ENCODE measurements at places on chromosomes 4 and X.
A peak's percentile ranks its signal among the peaks of the same experiment; 100 is the strongest.

DNA sequence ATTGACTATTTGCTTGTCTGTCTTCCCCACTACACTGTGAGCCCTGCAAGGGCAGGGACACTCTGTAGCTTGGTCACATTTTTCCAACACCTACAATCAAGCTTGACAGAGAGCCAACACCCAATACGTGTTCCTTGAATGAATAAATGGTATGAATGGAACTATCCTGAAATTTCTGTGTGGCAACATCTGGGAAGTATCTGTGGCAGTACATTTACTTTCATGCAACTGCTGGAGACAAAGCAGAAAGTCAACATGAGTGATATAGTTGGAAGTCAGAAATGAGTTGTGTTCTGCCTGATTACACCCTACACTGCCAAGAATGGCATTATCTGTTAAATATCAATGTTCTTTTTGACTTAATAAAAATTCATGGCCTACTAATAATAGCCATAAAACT is 343.5 kb upstream of the F9 start:
- DNase-seq, result no peak

DNA sequence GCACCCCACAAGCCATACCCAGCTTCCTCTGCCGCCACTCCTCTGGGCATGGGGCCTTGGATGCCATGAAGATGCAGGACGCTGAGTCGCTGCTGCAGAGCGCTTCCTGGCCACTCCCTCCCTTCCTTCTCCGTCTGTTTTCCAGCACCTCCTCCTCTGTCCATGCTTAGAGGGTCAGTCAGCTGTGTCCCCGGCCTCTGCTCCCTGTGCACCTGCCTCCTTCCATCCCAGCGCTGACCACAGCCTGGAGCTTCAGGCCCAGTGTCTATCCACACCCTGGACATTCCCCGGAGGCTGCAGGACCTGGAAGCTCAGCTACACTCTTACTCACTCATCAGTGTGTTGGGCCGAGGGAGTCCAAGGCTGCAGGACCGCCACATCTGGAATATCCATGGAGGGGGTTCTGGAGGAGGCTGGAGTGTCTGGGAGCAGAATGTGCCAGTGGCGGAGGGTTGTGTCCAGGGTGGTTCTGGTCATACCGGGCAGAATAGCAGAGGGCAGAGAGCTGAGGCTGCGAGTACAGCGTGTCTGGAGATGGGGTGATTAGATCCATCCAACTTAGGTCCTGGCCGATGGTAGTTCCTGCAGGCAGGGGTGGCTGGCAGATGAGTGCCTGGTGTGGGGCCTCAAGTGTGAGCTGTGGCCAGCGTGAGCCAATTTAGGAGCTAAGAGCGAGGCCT is 58.6 kb upstream of the ADRA2C start:
- no peak for DNase-seq

- no peak for DNase-seq
Observed at GRCh38 chr4:40586034-40586433, 43.6 kb downstream of the RBM47 start.

DNA sequence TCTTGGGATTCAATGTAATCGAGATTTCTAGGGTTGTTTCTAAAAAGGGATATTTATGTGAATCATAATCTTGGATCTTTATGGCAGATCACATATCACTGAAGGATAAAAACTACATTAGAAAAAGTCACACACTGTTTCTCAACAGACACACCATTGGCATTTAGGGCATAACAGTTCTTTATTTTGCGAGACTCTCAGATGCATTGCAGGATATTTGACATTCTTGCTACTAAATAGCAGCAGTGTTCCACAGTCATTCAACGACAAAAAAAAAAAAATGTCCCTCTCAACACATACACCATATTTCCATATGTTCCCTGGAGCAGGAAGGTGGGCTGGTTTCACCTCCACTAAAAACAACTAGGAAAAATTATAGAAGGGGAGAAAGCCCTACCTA is 243.4 kb upstream of the PCDH18 start:
- no peak for DNase-seq

GRCh38 chr4:73718375-73719373 is 21.7 kb upstream of the CXCL8 start:
- DNase-seq, result no peak

- DNase-seq, result no peak
Observed at GRCh38 chr4:56197387-56197786, 189.9 kb downstream of the AASDH start.

DNA sequence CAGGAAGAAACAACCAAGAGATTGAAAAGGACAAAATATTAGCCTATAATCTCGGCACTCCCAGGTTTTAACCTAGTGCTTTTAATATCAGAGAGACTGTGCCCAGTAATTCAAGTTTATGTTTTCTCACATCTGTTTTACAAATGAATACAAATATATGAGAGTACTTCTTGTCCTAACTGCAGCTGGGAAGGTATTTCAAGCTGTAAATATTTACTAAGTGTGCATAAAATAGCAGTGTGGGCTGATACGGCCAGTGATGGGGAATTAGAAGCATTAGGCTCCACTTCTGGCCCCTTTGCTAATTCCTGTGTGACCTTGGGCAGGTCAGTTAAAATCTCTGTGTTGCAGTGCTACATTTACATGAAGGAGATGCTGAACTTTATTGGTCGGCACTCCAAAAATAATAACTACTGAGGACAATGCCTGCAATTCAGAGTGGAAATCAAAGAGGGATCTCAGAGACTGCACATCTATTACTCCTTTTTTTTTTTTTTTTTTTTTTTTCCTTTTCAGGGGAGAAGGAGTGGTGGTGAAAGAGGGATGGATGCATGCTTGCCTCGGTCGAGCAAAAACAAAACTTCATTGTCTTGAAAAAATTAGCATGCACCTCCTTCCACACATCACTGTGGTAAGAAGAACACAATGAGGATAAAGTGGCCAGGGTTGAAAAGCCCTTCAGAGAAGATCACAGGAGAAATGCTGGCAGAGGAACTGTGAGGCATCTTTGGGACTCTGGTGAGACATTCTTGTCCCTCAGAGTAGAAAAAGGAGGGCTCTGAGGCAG is 44.6 kb upstream of the LNX1 start:
- DNase-seq, result no peak

GRCh38 chr4:136934601-136935000 is 597.7 kb downstream of the PCDH18 start:
- DNase-seq, result no peak

- DNase-seq, result no peak
Observed at GRCh38 chrX:13109817-13110216, 65.4 kb upstream of the FAM9C start.

DNA sequence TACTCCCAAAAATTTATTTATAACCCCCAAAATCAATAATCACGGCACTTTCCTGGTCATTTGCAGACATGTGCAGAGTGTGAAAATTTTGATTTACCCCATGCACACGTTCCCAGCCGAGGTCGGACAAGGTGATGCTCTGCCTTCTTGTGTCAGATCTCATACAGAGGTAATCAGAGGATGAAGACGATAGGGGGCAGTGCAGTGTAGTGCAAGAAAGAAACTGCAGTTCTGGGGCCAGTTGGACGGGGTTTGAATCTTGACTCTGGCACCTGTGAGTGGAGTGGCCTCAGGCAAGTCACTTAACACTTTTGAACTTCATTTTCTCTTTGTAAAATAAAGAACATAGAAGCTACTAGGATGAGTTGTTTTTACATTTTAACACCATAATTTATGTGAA is 88.4 kb downstream of the FRMPD3 start:
- DNase-seq, result peak; percentile 21

DNA sequence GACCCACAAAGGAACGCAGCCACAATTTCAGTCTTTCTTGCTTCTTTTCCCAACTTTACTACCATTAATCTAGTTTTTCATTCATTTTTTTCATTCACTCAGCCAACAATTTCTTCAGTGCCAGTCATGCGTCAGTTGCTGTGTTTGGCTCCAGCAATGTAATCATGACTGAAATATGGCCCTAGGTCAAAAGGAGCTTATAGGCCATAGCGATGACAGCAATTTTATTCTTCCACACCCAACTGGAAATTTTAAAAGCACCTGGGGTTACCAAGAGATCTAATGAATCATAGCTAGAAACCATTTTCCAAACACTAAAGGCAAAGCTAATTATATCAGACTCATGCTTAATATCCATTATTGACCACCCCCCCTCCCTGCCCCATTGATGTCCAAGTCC is 29.8 kb upstream of the C1QTNF7 start:
- no peak for DNase-seq

DNA sequence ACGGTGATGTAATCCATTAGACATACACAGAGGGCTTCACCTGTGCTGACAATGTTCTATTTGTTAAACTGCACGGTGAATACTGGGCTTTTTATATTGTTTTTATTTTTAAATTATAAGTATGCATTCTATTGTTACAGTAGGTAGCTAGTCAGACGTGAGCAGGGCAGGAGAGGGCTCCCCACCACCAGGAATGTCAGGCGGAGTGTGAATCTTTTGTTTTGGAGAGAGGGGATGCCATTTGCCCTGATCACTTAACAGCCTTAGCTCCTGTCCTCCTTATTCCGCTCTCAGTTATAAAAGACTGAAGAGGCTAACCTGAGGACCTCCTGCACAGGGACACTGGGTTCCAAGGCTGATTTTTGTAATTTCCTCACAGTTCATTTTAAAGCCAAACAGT is 151.6 kb upstream of the TAPT1 start:
- no peak for DNase-seq

- DNase-seq, result no peak
Observed at GRCh38 chr4:126592088-126592487, 1040.7 kb upstream of the INTU start.

DNA sequence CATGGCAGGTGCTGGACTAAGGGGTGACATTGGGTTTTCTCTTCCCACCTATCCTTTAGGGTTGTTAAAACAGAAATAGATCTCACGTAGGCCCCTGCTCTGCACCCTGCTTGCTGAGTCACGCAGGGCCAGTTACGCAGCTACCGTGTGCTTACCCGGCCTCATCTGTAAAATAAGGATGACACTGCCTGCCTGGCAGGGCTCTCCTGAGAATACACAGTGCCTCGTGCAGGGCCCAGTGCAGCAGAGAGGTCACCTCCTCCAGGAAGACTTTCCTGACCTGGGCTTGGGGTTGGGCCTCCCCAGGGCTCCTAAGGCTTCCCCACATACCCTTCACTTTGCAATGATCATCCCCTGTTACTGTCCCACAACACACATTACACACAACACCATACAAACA is 33.6 kb upstream of the JAKMIP1 start:
- no peak for DNase-seq

DNA sequence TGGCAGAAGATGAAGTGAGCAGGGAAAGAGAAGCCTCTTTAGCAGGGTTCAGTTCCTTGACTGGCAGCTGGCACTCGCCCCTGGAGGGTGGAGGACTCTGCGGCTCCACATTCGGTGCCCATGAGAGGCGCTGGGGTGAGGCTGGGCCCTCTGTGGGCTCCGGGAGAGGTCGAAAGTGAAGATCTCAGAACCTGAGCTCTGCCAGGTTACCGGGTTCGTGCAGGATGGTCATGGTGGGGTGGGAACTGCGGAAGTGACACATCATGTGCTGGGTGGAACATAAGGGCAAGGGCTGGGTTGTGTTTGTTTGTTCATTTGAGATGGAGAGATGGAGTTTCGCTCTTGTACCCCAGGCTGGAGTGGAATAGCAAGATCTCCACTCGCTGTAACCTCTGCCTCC is 44.2 kb downstream of the TRIM61 start:
- no peak for DNase-seq

Data from activated CD4-positive, alpha-beta T cell treated with anti-CD3 and anti-CD28 coated beads, Interleukin-2, amount 50 U/mL, for 48 hours (primary cell).